ENCODE measurements at places on chromosomes 4 and X.

DNA sequence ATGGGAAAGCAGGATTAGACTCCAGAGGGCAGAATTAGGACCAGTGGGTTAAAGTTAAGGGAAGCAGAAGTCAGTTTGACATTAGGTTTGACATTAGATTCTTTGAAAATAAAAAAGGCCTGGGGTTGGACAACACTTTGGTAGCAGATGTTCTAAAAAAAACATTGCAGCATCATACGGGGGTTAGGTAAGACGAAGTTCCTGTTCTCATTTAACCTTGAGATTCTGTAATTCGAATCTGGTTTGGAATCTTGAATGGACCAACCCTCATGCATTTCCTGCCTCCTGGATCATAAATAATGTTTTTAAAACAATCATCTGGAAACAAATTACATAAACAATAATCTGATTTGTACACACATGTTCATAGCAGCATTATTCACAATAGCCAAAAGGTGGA lies 181.0 kb downstream of the SHROOM3 start:
- DNase-seq: no peak

GRCh38 chr4:108425988-108426387 lies 194.4 kb upstream of the RPL34 start:
- no peak for DNase-seq

- no peak for DNase-seq
These were observed 161.4 kb upstream of the FAM9B start for GRCh38 chrX:9195199-9195880.

DNA sequence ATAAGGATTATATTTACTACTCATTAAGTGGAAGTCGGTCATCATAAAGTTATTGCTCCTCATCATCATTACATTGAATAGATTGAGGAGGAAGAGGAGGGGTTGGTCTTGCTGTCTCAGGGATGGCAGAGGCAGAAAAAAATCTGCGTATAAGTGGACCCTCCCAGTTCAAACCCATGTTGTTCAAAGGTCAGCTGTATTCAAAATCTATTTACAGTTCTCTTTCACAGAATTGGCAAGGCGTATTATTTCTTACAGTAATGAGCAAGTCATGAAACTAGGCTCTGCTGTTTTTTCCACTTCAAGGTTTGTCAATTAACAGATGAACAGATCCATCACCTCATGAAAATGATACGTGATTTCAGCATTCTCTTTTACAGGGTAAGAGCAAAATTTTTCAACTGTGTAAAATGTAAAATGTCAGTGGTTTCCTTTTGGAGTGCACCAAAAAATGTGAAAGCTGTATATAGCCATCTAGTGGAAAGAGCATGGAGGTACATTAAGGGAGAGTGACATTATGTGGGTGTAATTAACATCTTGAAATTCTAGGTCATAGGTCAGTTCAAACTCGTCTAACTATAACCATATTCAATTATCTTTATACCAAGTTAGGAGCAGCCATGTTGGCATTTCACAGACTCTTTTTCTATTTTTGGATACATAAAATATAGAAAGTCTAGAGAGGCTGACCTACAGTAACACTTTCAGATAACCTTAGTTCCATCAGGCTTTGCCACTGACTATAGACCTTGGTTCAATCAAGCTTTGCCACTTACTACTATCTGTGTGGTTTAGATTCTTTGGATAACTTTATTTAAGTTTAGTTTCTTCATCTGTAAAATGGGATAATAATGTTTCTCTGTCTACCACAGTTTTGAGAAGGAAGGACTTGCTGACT lies 30.1 kb downstream of the NEIL3 start:
- DNase-seq: no peak

DNA sequence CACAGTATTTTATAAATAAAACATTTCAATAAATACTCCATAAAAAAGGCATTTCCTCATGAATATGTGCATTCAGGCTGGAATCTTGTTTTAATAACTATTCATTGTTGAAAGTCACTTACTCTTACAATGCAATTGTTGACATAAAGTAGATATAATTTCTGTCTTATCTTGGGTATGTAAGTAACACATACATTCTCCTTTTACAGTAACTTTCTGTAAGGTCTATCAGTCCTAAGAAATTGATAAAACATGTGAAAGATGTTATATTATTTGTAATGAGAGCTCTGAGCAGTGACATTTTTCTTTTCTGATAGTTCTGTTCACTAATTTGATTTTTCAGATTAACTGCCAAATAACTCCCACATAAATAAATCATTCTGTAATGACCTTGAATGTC lies 1249.2 kb downstream of the STIM2 start:
- no peak for DNase-seq

DNA sequence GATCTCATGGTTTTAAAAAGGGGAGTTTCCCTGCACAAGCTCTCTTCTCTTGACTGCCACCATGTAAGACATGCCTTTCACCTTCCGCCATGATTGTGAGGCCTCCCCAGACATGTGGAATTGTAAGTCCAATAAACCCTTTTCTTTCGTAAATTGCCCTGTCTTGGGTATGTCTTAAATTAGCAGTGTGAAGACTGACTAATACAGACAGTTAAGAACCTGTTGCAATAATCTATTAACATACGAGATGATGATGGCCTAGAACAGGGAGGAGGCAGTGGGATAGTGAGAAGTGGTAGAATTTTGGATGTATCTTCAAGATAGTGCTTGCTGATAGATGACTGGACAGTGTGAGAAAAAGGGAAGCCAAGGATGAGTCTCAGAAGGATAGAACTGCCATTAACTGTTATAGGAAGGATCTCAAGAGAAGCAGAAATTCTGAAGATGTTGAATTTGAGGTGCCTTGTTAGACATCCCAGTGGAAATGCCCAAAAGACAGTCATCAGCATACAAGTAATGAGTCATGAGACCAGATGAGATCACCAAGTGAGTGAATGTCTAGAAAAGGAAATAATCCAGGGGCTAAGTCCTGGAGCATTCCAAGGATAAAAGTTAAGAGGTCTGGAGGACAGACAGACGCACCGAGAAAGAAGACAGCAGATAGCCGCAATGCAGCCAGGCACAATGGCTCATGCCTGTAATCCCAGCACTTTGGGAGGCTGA lies 38.8 kb upstream of the UGDH start:
- DNase-seq: no peak

DNA sequence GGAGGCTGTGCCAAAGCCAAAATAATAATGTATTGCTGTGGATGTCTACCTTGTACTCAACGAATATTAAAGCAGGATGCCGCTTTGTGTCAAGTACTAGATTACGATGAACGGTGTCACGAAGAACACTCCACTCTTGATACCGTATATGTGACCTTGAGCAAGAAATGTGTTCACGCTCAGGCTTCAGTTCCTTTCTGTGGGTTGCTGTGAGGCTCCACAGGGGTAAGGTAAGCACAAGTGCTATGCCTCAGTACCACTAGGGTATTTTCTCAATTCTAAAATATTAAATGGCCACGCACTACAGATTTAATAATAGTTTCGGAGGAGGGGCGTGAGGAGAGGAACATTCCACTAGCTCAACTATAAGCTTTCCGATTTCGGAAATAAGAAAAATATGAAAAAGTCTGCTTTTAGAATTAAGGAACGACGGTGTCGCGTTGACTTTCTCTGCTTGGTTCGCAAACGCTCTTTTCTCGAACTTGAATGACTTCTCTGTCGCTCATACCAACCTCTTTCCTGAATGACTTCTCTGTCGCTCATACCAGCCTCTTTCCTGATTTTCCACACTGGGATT lies 607 bp upstream of the SCOC start:
- DNase-seq: peak; percentile 2

- no peak for DNase-seq
These were observed 35.9 kb downstream of the C4orf50 start for GRCh38 chr4:5982156-5982973.

- no peak for DNase-seq
These were observed 133.8 kb upstream of the ATP6AP2 start for GRCh38 chrX:40446921-40447320.

DNA sequence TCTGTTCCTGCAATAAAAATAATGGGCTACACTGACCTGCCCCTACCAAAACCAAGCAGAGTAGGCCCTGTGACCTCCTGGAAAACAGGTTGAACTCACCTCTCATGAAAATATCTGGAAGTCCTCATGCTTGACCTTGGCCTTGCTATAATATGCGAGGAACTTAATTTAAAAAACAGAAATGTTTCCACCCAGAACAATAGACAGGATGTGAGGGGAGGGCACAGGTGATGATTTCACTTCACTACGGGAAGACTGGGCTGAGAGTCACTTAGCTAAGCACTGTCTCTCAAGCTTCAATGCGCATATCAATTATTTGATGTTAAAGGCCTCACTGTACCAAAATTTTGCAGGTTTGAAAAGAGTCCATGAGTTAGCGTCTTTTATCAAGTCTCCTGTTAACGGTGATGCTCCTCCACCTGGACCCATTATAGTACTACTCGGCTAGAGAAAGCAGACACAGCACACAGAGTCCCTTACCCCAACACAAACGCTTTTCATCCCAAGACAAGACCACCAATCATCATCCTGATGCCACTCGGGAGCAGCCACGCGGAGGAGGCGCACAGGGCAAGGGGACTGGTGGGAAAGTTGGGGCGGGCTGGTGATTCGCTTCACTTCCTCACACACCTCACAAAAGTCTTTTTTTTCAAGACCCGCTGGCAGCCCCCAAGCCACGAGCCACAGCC lies 25.9 kb downstream of the ZNF721 start:
- no peak for DNase-seq

- no peak for DNase-seq
These were observed 21.3 kb upstream of the CDKN2AIP start for GRCh38 chr4:183422962-183423631.

DNA sequence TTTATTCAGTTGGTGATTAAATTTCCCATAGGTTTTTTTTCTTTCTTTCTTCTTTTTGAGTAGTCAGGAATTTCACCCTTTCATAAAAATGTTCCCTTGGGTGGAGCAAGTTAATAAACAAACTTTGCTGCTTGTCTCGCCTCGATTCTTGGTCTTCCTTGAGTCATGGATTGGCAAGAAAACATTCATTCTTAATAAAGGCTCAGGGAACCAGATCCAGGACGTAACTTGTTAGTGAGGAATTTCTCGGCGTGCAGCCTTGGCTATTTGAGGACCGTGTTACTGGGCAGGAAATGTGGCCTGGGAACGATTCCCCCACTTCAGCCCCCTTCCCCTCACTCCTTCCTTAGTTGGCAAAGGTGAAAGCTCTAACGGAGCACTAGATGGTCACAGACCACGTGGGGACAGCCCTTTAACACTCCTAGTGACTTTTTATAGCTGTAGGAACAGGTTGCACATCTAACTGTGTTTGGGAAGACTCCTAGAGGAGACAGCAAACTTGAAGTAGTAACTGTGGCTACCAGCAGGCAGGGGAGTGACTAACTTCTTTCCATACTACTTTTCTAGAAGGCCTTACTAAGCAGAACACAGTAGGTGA lies 106.8 kb downstream of the UCHL1 start:
- DNase-seq: no peak

DNA sequence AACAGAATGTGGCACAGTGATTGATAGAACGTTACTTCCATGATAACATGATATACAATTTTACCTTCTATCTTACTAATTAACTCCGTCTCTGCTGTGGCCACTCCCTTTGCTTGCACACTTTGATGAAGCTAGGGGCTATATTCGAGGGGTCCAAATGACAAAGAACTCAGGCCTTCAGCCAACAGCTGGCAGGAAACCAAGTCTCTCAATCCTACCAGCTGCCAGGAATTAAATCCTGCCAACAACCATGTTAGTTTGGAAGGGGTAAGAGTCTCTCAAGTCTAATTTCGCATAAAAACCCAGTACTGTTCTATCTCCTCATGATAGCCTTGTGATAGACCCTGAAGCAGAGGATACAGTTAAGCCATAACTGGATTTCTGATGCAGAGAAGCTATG lies 1122.9 kb upstream of the PCDH10 start:
- DNase-seq: no peak

DNA sequence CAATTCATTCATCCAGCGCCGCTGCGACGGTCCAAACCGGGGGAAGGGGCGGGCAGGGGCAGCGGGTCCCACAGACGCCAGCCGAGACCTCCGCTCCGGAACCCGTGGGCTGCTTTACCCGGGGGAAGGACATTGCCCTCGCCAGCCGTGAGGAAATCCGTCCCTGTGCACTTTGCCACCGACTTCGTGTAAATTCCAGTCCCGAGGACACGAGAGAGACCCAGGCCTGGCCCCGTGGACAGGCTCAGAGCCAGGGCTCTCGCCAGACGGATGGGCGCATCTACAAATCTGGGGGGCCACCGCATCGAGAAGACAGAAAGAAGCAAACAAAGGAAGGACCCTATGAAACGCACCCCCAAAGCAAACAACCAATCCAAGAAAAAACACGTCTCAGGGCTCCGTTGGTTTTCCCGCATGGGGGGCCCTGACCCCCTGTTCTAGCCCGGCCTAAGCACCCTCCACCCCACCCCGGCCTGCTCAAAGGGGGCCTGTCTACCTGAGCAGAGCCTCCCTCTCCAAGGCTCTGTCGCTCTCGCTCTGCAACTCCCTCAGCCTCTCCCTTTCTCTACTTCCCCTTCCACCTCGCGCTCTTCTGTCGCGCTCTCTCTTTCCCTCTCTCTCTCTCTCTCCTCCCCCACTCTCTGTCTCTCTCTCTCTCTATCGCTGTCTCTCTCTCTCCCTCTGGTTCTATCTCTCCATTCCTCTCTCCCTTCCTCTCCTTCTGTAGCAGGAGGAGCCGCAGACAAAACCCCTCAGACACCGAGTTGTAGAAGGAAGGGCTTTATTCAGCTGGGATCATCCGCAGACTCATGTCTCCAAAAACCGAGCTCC lies 11.3 kb downstream of the FRG2 start:
- no peak for DNase-seq

- no peak for DNase-seq
These were observed 73.7 kb downstream of the TBL1X start for GRCh38 chrX:9538544-9539045.

GRCh38 chr4:110124711-110125110 lies 73.7 kb downstream of the ELOVL6 start:
- no peak for DNase-seq

- DNase-seq: no peak
These were observed at the start of gene IGFBP7 for GRCh38 chr4:57109847-57110639. IGFBP7 (minus strand) TSS chr4:57110385; CDS start chr4:57110351, 34 bp downstream.

DNA sequence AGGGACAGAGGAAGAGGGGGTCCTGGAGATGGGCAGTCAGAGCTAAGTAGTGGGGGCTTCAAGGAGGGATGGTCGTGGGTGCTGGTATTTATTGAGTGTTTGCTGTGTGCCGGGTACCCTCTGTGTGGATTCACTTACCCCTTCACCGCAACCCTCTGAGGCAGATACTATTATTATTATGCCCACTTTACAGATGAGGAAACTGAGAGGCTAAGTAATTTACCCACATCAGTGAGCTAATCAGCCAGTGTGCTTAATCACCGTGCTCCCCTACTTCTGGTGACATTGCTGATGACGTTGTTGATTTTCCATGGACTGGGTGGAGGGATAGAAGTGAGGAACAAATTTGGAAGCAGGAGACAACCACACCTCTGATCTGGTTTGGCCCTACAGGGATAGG lies 4.1 kb upstream of the KIAA0232 start:
- no peak for DNase-seq

DNA sequence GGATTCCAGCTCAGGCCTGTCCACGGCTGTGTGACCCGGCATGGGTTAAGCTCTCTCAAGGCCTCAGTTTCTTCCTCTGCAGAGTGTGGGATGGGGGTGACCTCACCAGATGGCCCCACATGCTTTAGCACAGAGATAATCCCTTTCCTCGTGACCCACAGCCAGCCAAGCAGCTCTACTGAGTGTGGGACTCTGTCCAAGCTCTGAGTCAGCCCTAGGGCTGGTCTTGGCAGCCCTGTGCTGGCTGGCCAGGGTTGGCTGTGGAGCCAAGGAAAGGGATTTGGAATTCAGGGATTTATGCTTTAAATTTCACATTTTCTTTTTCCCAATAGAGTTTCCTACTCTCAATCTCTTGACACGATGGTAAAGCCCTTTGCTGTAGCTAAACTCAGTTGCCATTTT lies 19.7 kb upstream of the SPON2 start:
- DNase-seq: no peak

GRCh38 chrX:84501798-84502628 lies at the start of gene HDX:
HDX (minus strand) TSS chrX:84502453; CDS start chrX:84475397, 27,056 bp downstream.
- peak; percentile 12 for DNase-seq

All from activated CD4-positive, CD25-positive, alpha-beta regulatory T cell (primary cell).